ENCODE measurements at places on chromosomes 7 and 10. TPM values are rescaled to one million over a fixed set of nuclear protein-coding genes. Genes with fewer than 3 reads are reported as not detected.

The VSIR gene
- total RNA-seq: 15.2 TPM

The ST8SIA6 gene
- not detected for total RNA-seq

The EPHB6 gene
- total RNA-seq: 3.1 TPM

The LSM8 gene
- 30.5 TPM for total RNA-seq

The HOXA3 gene
- total RNA-seq: 6.1 TPM

The PON3 gene
- 0.37 TPM for total RNA-seq

The RGR gene
- total RNA-seq: not detected

The PRF1 gene
- not detected for total RNA-seq

The SPDYE11 gene
- not detected for total RNA-seq

The LRRD1 gene
- 0.20 TPM for total RNA-seq

The USP54 gene
- total RNA-seq: 8.1 TPM

The DRGX gene
- total RNA-seq: not detected

The BTBD16 gene
- total RNA-seq: not detected

The GPR15LG gene
- total RNA-seq: not detected
